ENCODE measurements at places on chromosomes 16 and 17.

DNA sequence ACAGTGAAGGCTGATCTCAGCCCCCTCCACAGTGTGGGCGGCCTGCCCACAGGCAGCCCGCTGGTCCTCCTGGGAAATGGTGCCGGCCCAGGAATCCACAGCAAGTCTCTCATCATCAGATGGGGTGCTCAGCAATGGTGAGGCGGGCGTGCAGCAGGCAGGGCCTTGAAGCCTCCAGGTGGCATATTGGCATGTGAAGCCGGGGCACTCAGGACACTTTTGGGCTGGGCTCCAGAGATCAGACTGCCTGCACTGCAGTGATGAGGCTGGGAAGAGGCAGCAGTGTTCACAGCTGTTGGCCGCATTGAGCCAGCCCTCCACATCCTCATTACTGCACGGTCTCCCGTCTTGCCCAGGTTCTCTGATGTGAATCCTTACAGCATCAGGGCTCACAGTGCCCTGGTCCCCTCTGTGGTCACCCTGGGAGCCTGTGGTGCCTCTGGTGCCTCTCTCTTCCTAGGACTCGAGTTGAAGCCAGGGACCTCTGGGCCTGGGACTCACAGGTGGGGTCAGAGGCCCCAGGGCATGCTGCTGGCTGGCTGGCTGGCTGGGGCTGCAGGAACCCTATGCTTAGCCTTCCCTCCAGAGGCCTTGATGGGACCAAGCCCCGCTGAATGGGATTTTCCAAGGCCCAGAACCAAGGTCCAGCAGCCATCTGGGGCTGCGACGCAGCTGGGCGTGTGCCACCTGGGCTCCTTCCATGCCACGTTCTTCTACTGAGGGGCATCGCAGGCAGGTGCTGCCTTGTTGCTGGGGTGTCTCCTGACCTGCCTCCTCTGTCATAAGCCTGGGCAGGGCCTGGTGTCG, 48.6 kb downstream of the TNFRSF13B start:
- no peak for DNase-seq

- no peak for DNase-seq
Measured at GRCh38 chr17:1512351-1512750, 4.1 kb downstream of the INPP5K start.

DNA sequence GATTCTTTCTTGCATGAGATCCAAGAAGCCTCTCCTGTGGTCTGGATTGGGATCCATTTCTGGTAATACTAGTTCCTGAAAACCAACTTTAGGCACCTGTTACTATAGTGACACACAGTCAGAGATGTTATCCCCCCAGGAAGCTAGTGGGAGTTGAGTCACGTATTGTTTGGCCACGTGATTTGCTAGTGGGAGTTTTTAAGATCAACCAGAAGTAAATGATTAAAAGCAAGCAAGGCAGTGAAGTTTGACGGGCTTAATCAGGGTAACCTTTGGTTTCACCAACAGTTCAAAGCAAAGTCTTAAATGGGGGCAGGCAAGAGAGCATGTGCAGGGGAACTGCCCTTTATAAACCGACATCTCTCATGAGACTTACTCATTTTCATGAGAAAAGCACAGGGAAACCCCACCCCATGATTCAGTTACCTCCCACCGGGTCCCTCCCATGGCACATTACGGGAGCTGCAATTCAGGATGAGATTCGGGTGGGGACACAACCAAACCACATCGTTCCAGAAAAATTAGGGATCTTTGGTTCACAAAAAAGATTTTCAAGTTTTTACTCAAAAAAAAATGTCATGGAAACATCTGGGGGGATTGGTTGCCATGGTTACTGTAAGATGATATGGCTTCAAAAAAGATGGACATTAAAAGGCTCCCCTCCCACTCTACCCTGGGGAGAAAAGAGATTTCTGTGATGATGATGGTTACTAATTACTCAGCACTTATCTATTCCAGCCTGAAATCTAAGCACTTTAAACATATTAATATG, 483.1 kb upstream of the ERCC4 start:
- no peak for DNase-seq

GRCh38 chr17:27771586-27771985, 28.7 kb downstream of the NOS2 start:
- DNase-seq, result no peak

GRCh38 chr16:66250686-66251431, 115.6 kb upstream of the CDH5 start:
- DNase-seq, result no peak

DNA sequence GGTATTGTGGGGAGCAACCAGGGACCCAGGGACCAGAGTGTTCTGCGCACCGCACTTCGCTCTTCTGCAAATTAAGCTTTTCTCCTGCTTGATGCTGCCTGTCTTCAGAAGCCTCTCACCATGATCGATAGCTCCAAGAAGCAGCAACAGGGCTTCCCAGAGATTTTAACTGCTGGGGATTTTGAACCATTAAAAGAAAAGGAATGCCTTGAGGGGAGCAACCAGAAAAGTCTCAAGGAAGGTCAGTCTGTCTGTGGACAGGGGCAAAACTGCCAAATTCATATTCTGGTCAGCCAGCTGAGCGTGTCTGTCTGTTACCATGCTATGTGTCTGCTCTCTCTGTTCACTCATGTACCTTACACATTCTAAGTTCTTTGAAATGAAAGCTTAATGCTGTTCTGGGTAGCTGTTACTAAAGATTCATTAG, 115.7 kb downstream of the MRTFB start:
- no peak for DNase-seq

- no peak for DNase-seq
Measured at GRCh38 chr16:57479205-57479975, 6.9 kb downstream of the DOK4 start.

DNA sequence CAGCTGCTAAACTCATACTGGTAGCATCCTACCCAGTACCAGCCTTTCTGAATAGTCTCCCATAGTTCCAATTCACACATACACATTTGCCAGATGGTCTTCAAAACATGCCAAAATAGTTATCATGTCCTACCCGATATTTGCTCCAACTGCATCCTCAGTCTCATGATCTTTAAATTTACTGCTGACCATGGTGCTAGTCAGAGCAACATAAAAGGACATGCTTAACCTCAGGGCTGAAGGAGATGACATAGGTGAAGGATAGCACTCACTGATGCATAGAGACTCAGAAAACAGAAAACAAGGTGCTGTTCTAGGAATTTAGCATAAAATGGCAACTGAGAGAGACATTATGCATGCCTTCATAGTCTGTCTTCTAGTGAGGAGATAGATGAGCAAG, 200.6 kb upstream of the CCL2 start:
- DNase-seq, result no peak

DNA sequence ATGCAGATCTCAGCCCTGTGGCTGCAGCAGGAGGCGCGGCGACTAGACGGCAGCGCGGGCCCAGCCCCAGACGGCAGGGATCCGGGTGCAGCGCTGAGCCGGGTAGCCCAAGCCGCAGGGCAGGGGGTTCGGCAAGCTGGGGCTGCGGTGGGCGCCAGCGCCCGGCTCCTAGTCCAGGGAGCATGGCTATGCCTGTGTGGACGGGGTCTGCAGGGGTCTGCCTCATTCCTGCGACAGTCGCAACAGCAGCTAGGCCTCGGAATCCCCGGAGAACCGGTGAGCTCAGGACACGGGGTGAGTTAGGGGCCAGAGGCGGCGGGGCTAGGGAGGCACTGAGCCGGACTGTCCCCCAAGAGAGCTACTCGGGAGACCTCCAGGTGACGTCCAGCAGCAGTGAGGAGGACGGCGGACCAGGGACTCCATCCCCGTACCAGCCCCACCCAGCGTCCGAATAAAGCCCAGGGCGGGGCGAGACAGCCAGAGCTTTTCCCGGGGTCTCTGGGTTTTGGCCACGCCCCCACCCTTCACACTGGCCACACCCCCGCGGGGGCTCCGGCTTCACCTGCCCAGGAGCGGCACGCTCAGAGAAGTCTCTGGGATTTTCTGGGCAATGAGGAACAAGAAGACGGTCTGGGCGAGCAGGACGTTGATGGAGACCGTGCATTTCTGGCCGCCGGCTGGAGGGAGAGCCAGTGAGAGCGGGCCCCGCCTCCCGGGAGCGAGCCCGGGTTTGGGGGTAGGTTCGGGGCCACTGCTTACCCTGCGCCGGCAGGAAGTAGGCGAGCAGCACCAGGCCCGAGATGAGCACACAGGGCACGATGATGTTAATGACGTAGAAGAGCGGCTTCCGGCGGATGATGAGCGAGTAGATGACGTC, 1.1 kb downstream of the C17orf107 start:
- peak; percentile 43 for DNase-seq

Data from activated CD8-positive, alpha-beta memory T cell treated with anti-CD3 and anti-CD28 coated beads for 1 hour (primary cell).